PC-3 (cell line): ENCODE measurements at places on chromosomes 11 and 22.

DNA sequence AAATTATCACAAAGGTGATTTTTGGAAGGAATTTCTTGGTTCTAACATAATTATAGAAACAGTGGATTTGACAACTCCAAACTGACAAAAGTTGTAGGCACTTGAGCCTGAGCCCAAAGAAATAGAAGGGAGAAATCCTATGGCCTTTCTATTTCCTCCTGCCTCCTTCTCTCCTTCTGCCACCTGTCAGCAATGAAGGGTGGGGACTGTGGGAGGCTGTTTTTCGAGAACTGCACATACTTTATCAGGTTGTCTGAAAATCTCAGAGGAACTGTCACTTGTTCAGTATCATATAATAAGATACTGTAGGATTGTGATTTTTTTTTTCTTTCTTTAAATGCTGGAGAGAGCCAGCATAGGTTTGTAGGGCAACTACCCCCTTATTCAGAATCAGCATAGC, 187.9 kb upstream of the SESN3 start:
- H3K27me3 ChIP-seq, result no peaks in the 10 kb centered on the region
- no peaks in the 10 kb centered on the region for H3K36me3 ChIP-seq
- no peak for DNase-seq
- no peak overlapping the region for H3K27ac ChIP-seq
- no peaks in the 10 kb centered on the region for H3K4me1 ChIP-seq

- H3K4me3 ChIP-seq, result no peak overlapping the region
- no peaks in the 10 kb centered on the region for H3K36me3 ChIP-seq
- DNase-seq, result peak; percentile 35
- no peaks in the 10 kb centered on the region for H3K27me3 ChIP-seq
These were observed 4.8 kb downstream of the DIXDC1 start for GRCh38 chr11:111941963-111942362.

DNA sequence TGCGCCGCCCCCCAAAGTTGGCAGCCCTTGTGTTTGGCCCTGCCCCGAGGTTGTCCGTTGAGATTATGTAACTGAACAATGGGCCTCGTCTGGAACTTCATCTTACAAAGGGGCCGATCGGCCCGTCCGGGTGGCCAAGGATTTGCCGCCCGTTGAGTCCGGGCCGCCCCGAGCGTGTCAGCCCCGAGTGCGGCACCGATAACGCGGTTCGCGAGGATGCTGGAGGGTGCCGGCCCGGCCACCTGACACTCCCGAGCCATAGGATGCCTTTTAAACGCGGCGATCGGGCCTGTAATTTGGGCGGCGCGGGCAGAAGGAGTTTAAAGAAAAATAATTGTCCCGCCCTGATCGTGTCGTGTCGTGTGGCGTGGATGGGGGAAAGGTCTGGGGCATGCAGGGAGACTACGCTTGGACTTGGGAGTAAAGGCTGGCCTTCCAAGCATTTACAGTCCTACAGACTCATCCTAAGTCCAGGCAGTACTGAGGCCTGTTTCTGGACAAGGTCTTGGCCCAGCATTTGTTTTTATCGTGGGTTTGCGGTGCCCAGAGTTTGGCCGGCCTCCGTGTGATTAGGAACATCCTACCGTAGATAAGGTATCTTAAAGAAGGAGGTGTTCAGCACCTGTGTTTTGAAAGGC, 1.3 kb downstream of the WEE1 start:
- H3K36me3 ChIP-seq, result peaks cover 39% of the 10 kb centered on the region
- peak overlapping the region; percentile 84 for H3K4me3 ChIP-seq
- DNase-seq, result no peak
- H3K27me3 ChIP-seq, result no peaks in the 10 kb centered on the region
- H3K4me1 ChIP-seq, result peaks cover 35% of the 10 kb centered on the region

- no peak for DNase-seq
- H3K4me3 ChIP-seq, result no peak overlapping the region
- H3K27ac ChIP-seq, result no peak overlapping the region
- no peaks in the 10 kb centered on the region for H3K36me3 ChIP-seq
These were observed 146.5 kb downstream of the CCDC34 start for GRCh38 chr11:27216270-27217149.

- H3K27ac ChIP-seq, result no peak overlapping the region
- H3K4me3 ChIP-seq, result no peak overlapping the region
- DNase-seq, result peak; percentile 68
- no peaks in the 10 kb centered on the region for H3K27me3 ChIP-seq
- no peaks in the 10 kb centered on the region for H3K36me3 ChIP-seq
These were observed 22.0 kb downstream of the RHBDD3 start for GRCh38 chr22:29245626-29246385.

GRCh38 chr11:47335733-47336132, 16.8 kb downstream of the MYBPC3 start:
- H3K4me1 ChIP-seq, result no peaks in the 10 kb centered on the region
- no peak overlapping the region for H3K27ac ChIP-seq
- no peak for DNase-seq
- no peaks in the 10 kb centered on the region for H3K36me3 ChIP-seq
- no peaks in the 10 kb centered on the region for H3K27me3 ChIP-seq
- no peak overlapping the region for H3K4me3 ChIP-seq

- H3K27ac ChIP-seq, result no peak overlapping the region
- no peaks in the 10 kb centered on the region for H3K27me3 ChIP-seq
- DNase-seq, result no peak
- no peaks in the 10 kb centered on the region for H3K36me3 ChIP-seq
- H3K4me3 ChIP-seq, result no peak overlapping the region
These were observed 351.8 kb downstream of the CASP12 start for GRCh38 chr11:104546501-104546900.

GRCh38 chr11:126816645-126817044, 183.9 kb downstream of the KIRREL3 start:
- no peak for DNase-seq
- H3K36me3 ChIP-seq, result no peaks in the 10 kb centered on the region
- no peaks in the 10 kb centered on the region for H3K4me1 ChIP-seq
- H3K27me3 ChIP-seq, result peaks cover 37% of the 10 kb centered on the region
- no peak overlapping the region for H3K27ac ChIP-seq
- no peak overlapping the region for H3K4me3 ChIP-seq
